ENCODE measurements at places on chromosomes 7 and 10. TPM values are rescaled to one million over a fixed set of nuclear protein-coding genes. Genes with fewer than 3 reads are reported as not detected.

GRCh38 chr7:143013473-143013872 lies 13.5 kb downstream of the OR9A2 start:
- peak overlapping the region; percentile 39 for H3K4me3 ChIP-seq
- H3K36me3 ChIP-seq = no peaks in the 10 kb centered on the region
- peaks cover 34% of the 10 kb centered on the region for H3K4me1 ChIP-seq
- peak overlapping the region; percentile 33 for H3K27ac ChIP-seq
- DNase-seq = peak; percentile 34

GRCh38 chr7:133183969-133184368 lies 68.9 kb upstream of the EXOC4 start:
- H3K4me1 ChIP-seq = no peaks in the 10 kb centered on the region
- DNase-seq = no peak
- H3K27me3 ChIP-seq = no peaks in the 10 kb centered on the region

- H3K36me3 ChIP-seq = no peaks in the 10 kb centered on the region
- no peaks in the 10 kb centered on the region for H3K4me1 ChIP-seq
- no peak overlapping the region for H3K4me3 ChIP-seq
- H3K27ac ChIP-seq = no peak overlapping the region
Measured at GRCh38 chr10:49350846-49351532, 44.9 kb downstream of the DRGX start.

C7orf57 gene
- total RNA-seq = not detected
